IPS DF 19.7 (cell line): ENCODE measurements at places on chromosomes 7 and 10.

DNA sequence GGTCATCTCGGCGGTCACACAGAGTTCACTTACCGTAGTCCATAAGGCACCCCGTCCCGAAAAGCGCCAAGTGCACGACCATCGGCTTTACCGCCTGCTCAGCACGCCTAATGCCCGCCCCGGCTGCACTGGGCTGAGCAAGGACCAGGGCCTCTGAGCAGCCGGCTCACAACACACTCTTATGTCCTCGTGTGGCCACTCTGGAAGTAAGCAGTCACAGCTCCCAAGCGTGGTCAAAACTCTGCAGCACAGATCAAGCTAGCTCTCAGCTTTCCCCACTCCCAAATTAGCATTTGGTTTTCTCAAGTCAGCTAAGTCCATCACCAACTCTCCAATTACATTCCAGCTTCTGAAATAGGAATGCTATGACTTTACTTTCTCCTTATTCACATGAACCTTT, 57.7 kb downstream of the MAD1L1 start:
- DNase-seq, result no peak

- no peak for DNase-seq
Observed at GRCh38 chr10:132898391-132899053, 43.8 kb downstream of the CFAP46 start.

GRCh38 chr7:12481722-12482121, 78.1 kb upstream of the VWDE start:
- no peak for DNase-seq

- no peak for DNase-seq
Observed at GRCh38 chr7:48262606-48263310, 91.5 kb downstream of the ABCA13 start.

DNA sequence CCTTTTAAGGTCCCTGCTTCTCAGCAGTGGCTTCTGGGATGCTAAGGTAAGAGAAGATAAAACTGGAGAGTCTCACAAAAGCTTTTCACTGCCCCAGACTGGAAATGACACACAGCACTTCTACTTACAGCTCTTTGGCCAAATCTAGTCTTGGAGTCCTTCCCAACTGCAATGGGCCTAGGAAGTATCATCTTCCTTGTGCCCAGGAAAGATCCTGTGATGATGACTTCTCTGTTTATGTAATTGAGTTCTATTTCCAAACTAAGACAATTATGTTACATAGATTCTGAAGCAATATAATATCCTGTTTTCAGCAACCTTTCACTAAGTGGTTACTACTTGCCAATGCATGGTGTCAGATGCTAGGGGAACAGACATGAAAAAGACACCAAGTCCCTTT, 234.1 kb downstream of the PTEN start:
- DNase-seq, result no peak
